Activated effector memory CD4-positive, alpha-beta T cell treated with Interleukin-2 at 50 U/mL for 16 hours (primary cell): ENCODE measurements at places on chromosomes 1 and 21.

DNA sequence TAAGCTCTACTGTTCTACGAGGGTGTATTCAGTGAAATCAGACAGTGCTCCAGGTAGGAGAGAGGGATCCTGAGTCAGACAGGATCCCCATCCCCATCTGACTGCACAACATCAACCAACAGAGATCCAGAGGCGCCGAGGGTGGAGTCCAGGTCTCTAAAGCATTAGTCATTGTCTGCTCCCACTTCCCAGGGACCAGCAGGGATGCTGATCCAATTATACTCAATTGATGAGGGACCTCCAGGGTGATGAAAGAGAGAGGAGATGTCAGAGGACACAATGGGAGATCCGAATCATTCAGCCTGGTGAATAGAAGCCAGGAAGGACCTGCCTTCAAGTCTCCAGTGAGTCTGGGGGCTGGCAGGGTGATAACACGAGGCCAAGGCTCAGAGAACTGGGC, 39.5 kb upstream of the STMN1 start:
- no peak for DNase-seq

GRCh38 chr1:13492711-13493110, 21.1 kb downstream of the LRRC38 start:
- DNase-seq, result no peak

DNA sequence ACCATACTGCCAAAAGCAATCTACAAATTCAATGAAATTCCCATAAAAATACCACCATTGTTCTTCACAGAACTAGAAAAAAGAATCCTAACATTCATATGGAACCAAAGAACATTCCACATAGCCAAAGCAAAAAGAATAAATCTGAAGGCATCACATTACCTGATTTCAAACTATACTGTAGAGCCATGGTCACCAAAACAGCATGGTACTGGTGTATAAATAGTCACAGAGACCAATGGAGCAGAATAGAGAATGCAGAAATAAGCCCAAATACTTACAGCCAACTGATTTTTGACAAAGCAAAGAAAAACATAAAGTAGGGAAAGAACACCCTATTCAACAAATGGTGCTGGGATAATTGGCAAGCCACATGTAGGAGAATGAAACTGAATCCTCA, 6.2 kb upstream of the DEPDC1 start:
- no peak for DNase-seq

DNA sequence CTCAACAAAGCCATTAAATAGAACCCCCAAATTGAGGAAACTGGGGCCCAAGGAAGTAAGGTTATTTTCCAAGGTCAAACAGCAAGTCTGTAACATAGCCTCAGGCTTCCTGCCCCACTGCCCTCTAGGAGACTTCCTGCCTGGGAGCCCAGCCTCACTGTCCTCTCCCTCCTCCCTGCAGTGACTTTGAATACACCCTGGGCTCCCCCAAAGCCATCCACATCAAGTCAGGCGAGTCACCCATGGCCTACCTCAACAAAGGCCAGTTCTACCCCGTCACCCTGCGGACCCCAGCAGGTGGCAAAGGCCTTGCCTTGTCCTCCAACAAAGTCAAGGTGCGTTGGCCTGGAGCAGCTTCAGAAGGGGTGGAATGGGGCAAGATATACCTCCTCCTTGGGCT, 18.3 kb downstream of the GRHL3 start:
- DNase-seq, result no peak

DNA sequence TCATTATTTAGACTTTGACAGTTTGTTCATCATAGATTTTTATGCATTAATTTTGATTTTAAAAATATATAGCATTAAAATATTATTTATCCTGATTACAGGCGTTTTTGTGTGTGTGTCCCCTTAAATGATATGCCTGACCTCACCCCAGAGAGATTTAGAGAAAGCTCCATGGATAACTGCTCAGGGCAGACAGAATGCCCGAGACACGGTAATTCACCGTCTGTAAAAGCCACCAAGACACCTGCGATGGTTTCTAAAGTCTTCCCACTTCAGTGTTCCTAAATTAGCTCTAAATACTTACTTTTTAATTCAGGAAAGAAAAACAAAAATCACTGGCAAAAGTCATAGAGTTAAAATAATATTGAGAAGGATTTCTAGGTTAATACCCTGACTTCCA, 350.6 kb upstream of the RUNX1 start:
- DNase-seq, result no peak

- no peak for DNase-seq
Measured at GRCh38 chr1:29633771-29634170, 397.4 kb downstream of the PTPRU start.

- DNase-seq, result peak; percentile 20
Measured at GRCh38 chr1:203216274-203217138, 13.0 kb downstream of the CHIT1 start.

GRCh38 chr1:923991-924655, 400 bp downstream of the SAMD11 start:
- no peak for DNase-seq

- DNase-seq, result no peak
Measured at GRCh38 chr1:202968895-202969295, 1.8 kb upstream of the CYB5R1 start.

DNA sequence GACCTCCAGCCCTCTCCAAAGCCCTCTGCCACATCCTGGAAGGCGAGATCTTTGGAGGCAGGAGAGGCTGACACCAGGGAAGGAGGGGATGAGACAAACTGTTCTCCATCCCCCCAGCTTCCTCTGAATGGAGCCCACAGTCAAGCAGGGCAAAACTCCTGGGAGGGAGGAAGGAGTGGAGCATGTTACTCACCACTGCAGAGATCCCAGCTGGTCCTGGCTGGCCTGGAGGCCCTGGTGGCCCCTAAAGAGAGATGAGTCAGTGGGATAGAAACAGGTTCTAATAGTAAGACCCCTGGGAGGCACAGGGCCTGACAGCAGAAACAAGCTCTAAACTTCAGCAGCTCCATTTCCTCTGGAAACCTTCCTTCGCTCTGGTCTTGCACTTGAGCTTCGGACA, 14.0 kb upstream of the PEF1 start:
- no peak for DNase-seq

DNA sequence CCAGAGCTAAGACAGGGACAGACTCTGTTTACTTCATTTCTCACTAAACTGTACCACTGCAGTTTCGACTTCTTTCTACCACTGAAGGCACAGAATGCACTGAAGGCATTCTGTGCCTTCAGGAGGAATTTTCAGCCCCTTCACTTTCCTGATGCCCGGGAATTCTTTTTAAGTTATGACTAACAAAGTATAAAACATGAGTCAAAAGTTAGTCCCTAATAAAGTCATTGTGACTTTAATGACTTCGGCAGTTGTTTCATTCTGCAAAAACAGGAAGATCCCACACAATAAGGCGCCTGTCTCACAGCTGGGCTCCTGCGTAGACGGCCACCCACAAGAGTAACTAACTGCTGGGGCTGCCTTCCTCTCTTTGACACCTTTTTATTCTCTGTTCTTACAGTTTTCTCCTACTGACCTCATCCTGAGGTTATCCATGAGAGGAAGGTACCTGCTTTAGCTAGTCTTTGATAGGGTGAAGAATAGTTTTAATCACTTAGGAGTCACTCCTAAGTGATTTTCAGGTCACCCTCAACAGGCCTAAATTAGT, 183.9 kb upstream of the SGIP1 start:
- DNase-seq, result no peak

- no peak for DNase-seq
Measured at GRCh38 chr1:244431166-244431565, 20.5 kb downstream of the ADSS2 start.

DNA sequence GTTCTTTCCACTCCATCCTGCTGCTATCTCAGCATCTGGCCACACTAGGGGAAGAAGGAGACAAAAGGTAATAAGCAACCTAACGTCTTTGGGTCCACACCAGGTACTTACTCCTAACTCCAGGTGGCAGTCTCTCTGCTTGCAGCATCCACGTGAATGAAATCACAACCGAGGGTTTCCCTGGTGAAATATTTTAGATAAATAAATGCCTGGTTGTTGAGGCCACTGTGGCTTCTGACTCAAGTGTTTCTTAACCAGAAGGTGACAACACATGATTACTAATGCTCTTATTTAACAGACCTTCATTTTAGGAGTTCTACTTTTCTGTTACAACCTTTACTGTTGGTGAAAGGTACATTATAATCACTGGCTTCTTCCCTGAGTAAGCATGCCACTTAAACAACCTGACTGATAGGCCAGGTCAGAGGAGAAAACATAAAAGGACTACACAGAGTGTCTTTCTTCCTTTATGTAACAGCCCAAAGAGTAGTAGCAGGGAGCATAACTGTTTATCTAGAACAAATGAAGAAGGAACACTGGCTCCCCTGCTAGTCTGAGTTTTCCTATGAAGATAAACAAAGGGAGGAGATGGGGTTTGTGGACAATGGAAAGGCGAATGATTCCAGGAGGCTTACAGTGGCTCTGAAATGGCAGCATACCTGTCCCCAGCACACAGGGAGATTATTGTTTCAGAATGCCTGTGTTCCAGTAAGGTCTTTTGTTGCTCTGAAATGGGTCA, 59.9 kb downstream of the SYT6 start:
- no peak for DNase-seq

DNA sequence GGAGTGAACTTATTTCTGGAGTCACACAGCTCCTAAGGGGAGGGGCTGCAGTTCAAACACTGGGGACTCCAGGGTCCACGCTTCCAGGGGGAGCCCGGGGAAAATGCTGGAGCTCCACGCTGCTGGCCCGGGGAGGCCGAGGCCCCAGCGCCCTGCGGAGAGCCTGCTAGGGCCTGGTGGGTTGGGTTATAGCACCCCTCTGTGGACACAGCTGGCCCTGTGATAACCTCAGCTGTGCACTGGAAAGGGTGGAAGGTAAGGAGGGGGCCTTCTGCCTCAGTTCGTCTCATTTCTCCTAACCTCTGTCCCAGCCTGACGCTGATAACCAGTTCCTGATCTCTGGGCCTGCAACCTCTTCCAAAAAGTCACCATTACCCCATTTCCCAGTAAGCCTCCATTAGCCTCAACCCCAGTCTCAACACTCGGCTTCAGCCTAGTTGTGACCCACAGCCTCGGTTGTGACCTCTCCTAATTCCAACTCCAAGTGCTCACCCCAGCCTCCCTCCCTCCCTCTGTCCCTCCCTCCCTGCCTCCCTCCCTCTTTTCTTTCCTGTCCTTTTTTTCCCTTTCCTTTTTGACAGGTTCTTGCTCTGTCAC, 7.1 kb downstream of the NBL1 start:
- DNase-seq, result peak; percentile 30

GRCh38 chr1:115829947-115830346, 11.0 kb downstream of the NHLH2 start:
- DNase-seq, result no peak

GRCh38 chr1:162003061-162003829, 20.4 kb downstream of the OLFML2B start:
- no peak for DNase-seq

GRCh38 chr1:19347533-19348172, 35.5 kb downstream of the SLC66A1 start:
- DNase-seq, result no peak

DNA sequence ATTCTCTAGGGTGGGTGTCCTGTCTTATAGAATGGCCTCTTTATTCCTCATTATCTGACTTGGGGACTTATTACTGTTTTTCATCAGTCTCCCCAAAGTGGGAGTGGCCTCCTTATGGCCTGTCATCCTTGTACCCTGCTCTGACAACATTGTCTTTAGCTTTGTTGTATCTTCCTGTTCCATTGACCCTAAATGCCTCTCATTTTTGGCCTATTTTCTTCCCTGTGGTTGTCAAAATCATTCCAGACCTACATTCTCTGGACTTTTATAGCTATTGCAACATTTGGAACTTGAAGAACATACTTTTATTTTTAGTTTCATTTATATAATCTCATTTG, 9.7 kb downstream of the SFT2D2 start:
- no peak for DNase-seq

GRCh38 chr1:149885339-149886120, 13.8 kb upstream of the BOLA1 start:
- peak; percentile 45 for DNase-seq

DNA sequence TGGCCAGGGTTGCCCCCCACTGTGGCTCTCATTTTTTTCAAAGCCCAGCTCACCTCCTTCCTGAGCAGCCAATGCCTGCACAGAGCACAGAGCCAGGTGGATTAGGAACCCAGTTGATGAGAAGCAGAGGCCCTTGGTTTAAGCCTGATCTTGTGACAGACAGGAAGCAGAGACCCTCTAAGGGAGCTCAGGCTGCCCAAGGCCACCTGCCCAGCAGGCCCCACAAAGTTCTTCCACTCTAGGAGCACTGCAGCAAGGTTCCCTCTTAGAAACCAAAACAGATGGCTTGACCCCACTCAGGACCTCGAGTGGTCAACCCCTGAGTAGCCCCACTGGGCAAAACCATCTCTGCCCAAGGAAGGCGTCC, 25.5 kb upstream of the PRSS38 start:
- DNase-seq, result no peak

DNA sequence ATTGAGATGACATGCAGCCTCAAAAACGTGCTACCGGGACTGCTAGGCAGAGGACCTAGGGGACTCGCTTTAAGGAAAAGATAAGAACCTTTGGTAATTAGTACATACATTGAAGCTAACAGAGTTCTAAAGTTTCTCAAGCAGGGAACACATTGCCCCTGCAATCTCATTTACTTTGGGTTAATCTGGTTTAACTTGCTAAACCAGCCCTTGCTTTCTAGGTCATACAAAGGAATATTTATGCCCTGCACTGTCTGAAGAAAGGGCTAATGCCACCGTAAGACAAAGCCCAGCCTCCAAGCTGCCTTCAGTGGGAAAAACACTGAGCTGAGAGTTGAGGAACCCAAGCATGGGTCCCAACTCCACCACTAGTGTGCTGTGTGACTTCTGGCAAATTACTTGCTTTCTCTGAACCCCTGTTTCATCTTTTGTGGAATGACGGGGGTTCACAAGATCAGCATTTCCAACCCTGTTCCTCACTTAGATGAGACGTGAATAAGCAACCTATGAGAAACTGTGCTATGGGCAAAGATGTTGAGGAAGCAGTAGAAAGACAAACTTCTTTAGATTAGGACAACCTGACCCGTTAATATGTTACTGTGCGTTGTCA, 66.3 kb downstream of the VWA5B1 start:
- no peak for DNase-seq

- no peak for DNase-seq
Measured at GRCh38 chr1:38365242-38365641, 318.6 kb upstream of the POU3F1 start.

- no peak for DNase-seq
Measured at GRCh38 chr1:226625832-226626576, 77.4 kb downstream of the STUM start.

- DNase-seq, result no peak
Measured at GRCh38 chr1:53542551-53542950, 83.4 kb downstream of the DMRTB1 start.
